Activated T-cell treated with anti-CD3 and anti-CD28 coated beads for 48 hours (primary cell): ENCODE measurements at places on chromosomes 5 and 9.

DNA sequence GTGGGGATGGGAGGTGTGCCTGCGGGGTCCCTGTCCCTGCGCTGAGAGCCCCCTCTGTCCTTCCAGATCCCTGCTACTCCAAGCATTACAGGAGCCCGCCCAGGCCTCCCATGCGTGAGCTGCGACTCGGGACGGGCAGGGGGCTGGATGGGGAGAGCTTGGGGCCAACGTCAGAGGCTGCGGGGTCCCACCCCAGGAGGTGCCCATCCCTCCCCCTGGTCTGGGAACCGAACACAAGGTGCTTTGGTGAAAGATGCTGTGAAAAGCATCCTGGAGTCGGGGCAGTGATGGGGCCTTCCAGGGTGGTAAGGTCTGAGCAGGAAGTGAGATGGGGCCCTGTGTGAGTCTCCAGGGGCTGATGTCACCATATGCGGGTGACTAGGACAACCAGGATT lies 2.7 kb downstream of the LCN9 start:
- DNase-seq, result no peak

DNA sequence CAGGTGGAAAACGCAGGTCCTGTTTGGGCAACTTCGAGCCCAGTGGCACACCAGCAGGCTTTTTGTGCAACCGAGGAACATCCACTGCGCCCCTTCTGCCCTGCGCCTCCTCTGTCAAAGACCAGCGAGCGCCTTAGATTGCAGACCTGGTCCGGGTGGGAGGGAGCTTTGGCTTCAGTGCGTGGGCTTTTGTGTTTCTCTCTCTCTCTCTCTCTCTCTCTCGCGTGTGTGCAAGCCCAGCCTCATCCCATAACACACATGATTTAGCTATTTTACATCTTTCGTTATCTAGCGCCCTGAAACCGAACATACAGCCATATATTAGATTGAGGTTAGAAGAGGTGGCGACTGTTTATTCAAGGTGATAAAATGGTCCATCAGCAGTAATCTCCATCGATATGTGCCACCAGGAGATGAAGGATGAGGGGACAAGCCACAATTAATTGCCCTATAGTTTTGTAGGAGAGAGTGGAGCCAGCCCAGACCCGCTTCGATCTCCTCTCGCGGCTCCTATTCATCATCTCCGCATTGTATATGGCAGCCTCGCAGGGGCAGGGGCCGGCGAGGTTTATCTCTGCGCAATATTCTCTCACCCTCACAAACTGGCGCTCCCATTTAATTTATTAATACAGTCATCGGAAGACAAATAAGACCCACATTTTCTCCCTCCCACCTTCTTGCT lies 5.3 kb downstream of the PRDM6 start:
- no peak for DNase-seq

DNA sequence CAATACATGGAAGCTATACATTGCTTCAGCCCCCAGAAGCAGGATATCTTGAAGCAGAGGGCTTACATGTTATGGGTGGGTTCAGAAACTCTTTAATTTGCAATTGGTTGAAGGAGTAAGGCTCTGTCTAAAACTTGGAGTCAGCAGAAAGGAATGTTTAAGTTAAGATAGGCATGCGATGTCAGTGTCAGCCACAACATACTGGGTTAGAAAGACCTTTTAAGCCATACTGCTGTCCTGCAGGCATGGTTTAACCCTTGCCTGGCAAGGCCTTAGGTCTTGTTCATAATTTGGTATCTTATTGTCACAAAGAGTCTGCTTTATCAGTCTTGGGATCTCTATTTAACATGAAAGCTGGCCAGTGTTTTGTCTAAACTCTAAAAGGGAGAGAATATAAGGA lies 1619.6 kb upstream of the WWC1 start:
- no peak for DNase-seq

GRCh38 chr5:10912435-10912834 lies 151.4 kb upstream of the DAP start:
- no peak for DNase-seq

DNA sequence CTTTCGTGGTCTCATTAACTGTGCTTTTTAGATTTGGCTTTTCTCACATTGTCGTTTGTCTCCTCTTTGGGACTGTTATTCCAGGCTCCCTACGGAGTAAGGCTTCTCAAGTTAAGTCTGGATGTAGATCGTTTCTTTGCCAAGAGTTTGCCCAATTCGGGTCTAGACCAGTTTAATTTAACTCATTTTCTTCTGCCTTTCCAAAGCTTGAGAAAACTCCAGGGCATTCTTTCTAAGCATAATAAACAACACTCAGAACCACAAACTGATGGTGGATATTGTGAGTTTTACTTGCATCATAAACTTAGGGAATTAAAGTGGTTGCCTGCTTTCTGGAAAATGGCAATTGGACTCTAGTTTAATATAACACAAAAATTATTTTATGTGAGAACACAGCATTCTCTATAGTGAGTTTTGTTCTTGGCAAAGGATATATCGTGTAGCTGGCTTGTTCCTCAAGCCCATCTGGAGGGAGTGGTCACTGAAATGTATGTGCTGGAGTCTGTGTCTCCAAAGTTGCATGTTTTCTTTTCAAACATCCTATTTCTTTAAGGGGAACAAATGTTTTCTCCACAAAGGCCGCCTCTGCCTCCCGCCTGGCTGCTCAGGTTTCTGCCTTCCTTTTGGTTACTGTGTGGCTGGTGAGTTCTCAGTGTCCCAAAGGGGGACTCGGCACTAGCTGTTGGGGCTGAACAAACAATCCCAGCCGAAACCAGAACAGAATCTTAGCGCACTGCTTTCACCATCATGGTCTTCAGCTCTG lies 211.3 kb upstream of the FBN2 start:
- DNase-seq, result no peak
